ENCODE measurements at places on chromosomes 16 and 17. TPM values are rescaled to one million over a fixed set of nuclear protein-coding genes. Genes with fewer than 3 reads are reported as not detected.

The PRDM7 gene
- total RNA-seq: not detected

The PEMT gene
- 28.9 TPM for total RNA-seq

The CRHR1 gene
- total RNA-seq: not detected

The CRK gene
- 149 TPM for total RNA-seq

The HAS3 gene
- 0.32 TPM for total RNA-seq

Measured in fibroblast of villous mesenchyme (primary cell).